ENCODE measurements at places on chromosomes 6 and 20.

GRCh38 chr6:33824461-33825154 is 20.8 kb upstream of the MLN start:
- no peak for DNase-seq

DNA sequence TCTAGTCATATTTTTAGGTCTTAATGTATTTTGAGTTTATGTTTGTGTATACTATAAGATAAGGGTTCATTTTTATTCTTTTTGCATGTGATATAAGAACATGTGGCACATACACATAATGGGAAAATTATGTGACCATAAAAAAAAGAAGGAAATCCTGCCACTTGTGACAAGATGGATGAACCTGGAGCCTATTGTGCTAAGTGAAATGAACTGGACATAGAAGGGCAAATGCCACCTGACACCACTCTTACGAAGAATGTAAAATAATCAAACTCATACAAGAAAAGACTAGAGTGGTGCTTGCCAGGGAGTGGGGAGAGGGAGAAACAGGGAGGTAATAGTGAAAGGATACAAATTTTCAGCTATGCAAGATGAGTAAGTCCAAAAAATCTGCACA is 126.1 kb downstream of the PLEKHG1 start:
- no peak for DNase-seq

- DNase-seq: no peak
These were observed 29.7 kb downstream of the STK35 start for GRCh38 chr20:2131366-2131765.

GRCh38 chr6:138550346-138550767 is 51.1 kb upstream of the NHSL1 start:
- DNase-seq: no peak

DNA sequence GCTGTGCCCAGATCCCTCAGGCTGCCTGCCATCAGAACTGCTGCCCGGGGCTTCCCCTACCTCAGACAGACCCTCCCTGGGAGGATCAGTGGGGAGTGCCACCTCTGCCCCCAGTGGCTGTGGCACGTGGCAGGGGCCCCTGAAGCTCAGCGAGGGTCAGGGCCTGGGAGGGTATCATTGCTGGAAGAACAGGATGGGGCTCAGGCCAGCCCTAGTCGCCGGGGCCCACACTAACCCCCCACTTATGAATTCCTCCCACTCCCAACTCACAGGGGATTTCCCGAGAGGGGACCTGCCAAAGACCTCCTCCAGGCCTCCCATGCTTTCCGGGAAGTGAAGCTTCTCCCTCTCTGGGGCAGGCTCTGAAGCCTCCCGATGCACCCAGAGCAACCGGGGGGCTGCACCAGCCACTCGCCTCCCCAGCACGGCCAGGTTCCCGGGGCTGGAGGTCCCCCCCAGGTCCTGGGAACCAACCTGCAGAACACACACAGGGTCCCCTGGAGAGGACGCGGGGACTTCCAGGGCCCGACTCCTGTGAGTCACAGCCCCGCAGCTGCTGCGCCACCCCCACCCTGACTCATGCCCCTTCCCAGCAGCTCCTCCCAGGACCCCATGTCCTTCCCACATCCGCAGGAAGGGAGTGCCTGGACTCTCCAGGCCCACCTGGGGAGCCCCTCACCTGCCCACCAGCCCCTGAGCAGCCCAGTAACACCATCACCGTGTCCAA is 2.5 kb downstream of the TNFRSF6B start:
- DNase-seq: no peak

DNA sequence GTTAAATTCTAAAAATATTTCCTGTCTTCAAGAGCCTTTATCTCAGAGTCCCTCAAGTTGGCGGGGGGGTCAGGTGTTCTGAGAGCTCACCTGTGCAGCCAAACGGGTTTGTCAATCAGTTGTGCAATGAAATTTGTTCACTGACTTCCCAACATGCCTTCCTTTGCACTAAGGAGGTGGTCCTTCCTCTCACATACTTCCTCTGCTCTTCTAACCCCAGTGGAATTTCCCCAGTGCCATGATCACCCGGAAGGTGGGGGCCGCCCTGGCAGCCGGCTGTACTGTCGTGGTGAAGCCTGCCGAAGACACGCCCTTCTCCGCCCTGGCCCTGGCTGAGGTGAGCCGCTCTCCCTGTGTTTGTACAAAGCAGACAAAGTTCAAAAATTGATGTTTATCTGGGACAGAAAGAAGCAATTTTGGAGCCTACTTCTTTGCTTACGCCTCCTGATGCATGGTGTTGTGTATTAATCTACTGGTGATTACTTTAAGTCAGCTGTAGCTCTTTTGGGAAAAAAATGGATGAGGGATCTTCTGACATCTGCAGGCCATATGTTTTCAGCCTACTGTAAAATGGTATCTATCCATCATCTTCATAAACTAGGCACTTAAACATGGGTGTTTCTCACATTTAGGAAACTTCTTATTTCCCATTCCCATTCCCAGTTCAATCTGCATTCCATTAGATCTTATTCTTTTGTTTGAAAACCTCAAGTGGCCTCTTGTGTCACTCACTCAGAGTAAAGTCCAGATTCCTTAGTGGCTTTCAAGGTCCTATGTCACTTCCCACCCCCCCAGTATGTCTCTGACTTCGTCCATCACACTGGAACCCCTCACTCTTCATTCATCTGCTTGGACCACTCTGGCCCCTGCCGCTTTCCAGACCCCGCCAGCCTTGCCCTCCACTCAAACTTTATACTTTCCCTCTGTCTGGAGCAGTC is 10.1 kb downstream of the ALDH5A1 start:
- DNase-seq: no peak

DNA sequence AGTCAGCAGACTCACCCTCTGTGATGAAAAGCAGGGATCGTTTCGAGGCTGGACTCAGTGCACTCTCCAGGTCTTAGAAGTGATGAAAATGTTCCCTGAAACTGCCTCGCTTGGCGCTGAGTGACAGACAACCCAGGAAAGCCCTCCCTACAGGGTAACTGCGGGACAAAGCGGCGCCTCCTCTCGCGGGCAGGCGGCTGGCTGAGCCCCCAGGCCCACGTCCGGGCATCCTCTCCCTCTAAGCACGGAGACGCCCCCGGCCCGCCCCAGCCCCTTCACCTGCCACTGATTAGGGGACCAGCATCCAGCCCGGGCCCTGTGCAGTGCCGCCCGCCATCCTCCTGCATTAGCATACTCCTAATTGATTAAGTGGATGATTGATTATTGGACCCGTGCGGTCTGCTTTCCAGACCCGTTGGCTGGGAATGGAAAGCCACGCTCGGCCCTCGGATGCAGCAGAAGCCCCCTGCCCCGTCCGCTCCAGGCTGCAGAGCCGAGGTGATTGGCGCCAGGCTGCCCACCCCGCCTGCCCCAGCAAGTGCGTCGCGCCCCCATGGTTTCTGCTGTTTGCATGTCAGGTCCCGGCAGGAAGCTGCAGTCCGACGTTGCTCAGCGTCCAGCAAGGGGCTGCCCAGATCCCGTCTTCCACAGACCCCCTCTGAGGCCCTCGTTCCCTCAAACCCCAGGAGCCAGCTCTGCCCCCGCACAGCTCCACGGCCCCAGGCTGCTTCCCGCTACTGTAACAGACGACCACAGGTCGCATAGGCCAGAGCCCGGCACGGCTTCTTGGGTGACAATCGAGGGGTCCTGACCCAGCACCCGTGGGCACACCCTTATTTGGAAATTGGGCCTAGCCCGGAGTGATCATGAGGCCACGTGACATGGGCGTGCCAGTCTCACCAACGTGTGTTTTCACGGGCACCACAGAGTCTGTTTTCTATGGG is 131.6 kb downstream of the DLL1 start:
- DNase-seq: no peak

- DNase-seq: no peak
These were observed 401.0 kb downstream of the PAX1 start for GRCh38 chr20:22106308-22106938.
